ENCODE measurements at places on chromosomes 16 and 17. TPM values are rescaled to one million over a fixed set of nuclear protein-coding genes. Genes with fewer than 3 reads are reported as not detected.

GRCh38 chr17:58127846-58128245 lies 20.3 kb upstream of the OR4D1 start:
- DNase-seq, result no peak

- DNase-seq, result no peak
Measured at GRCh38 chr17:45087504-45087975, 26.4 kb downstream of the NMT1 start.

- DNase-seq, result no peak
Measured at GRCh38 chr17:15175356-15175755, 89.8 kb downstream of the PMP22 start.

DNA sequence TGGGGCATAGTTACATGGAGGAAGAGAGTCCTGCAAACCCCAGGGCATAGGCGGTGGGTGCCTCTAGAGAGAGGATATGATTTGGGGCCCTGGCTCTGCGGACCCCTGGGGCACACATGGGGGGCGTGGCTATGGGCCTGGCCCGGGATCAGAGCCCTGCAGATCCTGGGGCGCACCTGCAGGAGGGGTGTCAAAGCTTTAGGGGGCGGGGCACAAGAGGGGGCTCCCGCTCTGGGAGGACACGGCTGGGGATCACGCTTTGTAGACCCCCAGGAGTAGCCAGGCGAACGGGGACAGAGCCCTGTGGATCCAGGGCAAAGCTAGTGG lies 497 bp downstream of the BCL7C start:
- DNase-seq, result no peak

DNA sequence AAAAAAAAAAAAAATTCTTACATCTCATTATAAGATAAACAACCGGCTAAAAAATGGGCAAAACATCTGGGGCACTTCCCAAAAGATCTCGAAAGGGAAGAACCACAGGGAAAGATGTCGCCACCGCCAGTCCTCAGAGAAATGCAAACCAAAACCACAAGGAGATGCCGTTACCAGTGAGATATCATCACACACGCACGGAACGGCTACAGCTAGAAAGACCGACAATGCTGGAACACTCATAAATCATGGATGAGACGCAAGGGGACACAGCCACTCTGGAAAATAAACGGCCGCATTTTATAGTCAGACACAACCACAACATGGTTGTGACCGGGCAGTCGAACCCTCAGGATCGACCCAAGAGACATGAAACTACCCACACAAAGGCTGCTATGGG lies 24.5 kb downstream of the WDR45B start:
- no peak for DNase-seq

GRCh38 chr17:50322271-50322670 lies 23.7 kb upstream of the XYLT2 start:
- no peak for DNase-seq

DNA sequence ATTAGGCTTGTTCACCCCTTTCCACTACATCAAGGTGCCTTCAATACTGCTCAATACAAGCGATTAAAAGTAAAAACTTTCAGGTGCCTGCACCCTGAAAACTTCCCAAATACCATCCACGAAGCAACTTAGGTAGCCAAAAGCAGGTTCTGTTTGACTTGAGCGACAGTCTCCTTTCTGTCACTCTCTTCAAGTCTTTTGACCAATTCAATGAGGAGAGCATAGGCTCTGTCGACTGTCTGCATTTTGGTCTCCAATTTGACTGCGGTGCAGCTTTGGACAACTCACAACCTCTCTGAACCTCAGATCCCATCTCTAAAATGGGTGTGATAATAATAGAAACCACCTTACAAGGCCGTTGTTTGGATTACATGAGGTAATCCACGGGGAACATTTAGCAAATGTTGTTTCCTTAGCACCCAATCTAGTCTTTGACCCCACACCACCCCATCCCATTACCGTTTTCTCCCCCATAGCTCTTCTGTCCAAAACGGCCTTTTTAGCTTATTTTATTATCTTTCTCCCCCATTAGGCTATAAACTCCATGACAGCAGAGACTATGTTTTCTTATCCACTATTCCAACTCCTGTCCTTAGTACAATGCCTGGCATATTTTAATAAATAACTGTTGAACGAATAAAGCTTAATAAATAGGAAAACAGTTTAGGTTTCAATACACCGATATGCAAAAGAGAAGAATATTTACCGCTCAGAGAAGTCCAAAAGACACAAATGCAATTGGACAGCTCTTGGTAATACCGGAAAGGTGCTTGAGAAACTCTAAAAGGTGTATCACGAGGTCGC lies 999 bp downstream of the MARF1 start:
- DNase-seq, result no peak

DNA sequence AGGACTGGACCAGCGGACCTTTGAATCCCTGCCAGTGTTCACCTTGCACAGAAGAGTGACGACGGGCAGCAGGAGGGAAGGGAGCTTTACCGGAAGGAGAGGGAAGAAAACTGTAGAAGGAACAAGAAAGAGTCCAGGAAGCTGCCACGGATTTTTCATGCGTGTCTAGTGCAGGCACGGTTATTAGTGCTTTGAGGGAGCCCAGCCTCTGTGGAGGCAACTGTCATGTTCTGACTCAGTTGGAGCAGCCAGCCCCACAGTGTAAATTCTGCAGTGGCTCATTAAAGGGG lies 6.5 kb upstream of the HOXB13 start:
- DNase-seq, result no peak

GRCh38 chr16:333406-334094 lies 19.0 kb downstream of the AXIN1 start:
- no peak for DNase-seq

DNA sequence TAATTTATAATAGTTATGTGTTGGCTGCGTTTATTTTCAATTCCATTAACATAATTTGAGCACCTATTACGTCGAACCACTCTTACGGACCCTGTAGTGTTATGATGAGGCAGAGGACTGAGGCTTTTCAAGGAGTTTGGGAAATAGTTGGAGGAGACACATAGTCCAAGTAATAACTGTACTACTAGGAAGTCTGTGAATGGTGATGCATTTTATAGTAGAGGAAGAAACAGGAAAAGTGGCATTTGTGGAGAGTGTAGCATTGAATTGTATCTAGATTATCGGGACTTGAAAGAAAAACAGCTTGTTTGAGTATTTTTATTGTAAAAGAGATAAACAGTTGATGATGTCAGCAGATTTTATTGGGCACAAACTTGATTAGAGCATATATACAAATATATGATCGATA lies 1.7 kb downstream of the NFATC3 start:
- DNase-seq, result no peak

GRCh38 chr16:72987480-72987901 lies 60.4 kb downstream of the ZFHX3 start:
- DNase-seq, result no peak

GRCh38 chr17:42107597-42108576 lies 4.6 kb downstream of the DHX58 start:
- DNase-seq, result no peak

- no peak for DNase-seq
Measured at GRCh38 chr17:57946798-57947358, 8.3 kb downstream of the CUEDC1 start.

GRCh38 chr17:17237026-17237799 lies at the start of gene FLCN:
FLCN (minus strand) TSS chr17:17237168; CDS start chr17:17228137, 9,031 bp downstream.
- DNase-seq, result peak; percentile 96

DNA sequence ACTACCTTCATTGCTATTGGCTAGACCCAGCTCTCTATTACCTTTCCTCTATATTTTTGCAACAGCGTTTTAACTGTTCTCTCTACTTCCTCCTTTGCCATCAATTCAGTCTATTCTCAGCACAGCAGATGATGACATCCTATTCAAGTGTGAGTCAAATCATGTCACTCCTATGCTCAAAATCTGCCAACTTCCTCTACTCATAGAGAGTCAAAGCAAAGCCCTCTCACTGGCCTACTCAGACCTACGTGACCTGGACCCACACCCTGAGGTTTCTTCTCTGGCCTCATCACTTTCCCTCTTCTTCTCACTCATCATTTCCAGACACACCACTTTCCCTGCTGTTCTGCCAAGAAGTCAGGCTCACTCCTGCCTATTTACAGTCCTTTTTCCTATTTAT lies 289.0 kb upstream of the AXIN2 start:
- DNase-seq, result no peak

DNA sequence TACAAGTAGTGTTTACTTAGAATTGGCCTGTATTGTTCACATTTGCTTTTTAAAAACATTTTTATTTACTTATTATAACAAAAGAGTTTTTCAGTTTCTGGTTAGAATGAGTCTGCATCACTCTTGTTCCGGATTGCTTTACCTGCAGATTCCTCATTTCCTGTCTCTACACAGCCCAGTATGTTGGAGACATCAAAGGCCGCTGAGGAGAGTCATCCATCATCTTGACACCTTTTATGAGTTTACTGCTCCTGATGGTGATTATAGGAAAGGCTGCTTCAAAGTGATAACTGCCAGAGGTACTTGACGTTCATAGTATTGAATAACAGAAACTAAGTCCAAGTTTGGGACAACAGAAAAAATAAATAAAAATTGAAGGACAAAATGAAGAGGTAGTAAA lies 490.5 kb upstream of the CA10 start:
- no peak for DNase-seq

DNA sequence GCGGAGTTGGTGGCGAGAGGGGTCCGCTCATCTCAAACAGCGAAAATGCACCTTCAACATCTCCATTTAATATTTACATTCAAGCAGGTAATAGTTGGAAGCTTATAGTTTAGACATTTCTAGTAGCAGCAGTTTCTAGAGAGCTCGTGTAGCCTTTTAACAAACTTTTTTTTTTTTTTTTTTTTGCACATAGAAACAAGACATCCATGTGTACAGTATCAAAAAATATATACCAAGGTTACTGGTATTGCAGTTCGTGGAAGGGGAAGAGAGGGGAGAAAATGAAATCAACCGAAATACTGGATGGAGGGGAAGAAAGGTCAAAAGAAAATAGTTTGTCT lies 6.2 kb downstream of the CBX4 start:
- no peak for DNase-seq

- DNase-seq, result no peak
Measured at GRCh38 chr16:561957-562938, 2.1 kb downstream of the PRR35 start.

DNA sequence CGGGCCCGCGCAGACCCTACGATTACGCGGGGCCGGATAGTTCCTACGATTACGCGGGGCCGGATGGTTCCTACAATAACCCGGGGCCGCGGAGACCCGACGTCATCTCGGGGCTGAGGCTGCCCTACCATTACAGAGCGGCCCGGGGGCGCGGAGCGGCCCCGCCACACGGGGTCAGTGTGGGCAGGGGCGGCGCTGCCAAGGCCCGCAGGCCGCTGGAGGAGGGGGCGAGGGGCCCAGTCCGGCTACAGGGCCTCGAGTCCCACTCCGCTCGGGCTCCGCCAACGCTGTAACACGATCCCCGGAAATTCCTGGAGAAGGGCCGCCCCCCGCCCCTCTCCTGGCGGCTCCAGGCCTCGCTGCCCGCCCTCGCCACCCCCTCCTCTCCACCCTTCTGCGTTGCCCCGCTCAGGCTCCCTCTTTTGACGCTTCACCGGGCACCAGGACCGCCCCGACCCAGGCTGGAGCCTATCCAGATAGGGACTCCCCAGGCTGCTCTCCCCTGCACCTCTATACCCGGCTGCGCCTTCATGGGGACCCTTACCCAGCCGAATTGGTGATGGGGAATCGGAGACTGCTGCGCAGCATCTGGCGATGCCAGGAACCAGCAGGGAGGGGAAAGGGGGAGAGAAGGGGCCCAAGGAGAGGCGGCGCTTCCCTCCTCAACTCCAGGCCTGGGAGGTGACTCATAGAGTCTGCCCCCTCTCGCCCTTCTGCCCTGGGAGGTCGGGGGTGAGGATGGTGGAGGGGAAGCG lies at the start of gene RAB34:
Gene RAB34, minus strand, starts transcription at position 291 of the 755 bp plus-strand sequence. CDS start 602 bp downstream, outside the sequence.
- peak; percentile 85 for DNase-seq

- no peak for DNase-seq
Measured at GRCh38 chr17:2060681-2061440, 6.0 kb downstream of the HIC1 start.

- no peak for DNase-seq
Measured at GRCh38 chr17:16425202-16425601, 9.8 kb downstream of the TRPV2 start.

DNA sequence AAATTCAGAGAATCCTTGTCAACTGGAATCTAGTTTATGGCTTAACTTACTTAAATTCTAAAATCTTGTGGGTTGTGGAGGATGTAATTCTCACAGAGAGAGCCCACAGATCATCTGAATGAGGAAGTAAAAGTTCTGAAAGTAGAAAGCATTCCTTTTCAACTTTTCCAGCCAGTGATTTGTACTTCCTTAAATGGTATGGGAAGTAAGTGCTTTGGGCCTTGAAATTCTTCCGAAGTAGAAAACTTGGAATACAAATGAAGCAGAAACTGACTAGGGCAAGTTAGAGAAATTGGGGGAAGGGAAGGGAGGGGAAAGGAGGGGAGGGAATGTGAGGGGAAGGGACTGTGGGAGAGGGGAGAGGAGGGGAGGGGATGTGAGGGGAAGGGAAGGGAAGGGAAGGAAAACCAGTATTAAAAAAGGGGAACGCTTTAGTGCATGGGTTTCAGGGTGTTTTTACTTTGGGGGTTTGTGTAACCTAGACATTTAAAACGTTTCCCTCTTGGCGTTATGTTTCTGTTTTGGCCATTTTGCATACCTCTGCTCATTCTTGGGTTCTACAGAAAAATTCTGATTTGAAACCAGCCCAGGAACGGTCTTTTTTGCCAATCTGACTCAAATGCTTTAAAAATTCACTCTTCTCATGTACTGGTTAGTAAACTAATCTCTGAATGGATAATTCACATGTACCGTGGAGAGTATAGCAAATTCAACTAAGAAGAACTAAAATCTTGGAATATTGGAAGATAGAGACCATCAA lies 15.5 kb upstream of the SNTB2 start:
- DNase-seq, result no peak

DNA sequence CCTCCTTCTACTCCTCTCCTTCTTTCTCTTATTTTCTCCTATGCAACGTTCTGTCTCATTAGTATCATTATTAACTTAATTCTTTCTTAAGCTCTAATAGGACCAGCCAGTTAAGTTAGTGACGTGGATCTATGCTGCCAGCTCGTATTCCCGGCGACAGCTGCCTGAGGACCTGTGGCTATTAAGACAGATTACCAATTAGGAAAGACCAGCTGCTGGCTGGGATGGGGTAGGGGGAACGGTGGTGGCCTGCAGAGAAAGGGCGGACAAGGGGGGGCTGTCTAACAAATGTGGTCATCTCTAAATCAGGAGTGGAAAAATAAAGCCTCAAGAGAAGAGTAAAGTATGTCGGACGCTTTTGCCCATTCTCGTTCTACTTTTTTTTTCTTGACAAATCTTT lies 770 bp upstream of the MYH3 start:
- DNase-seq, result no peak

The BORCS6 gene
- total RNA-seq, result 10.1 TPM

The CIBAR2 gene
- not detected for total RNA-seq

The ABCC12 gene
- total RNA-seq, result not detected

The CES5A gene
- total RNA-seq, result not detected

The LPCAT2 gene
- total RNA-seq, result 19.7 TPM

The CAPNS2 gene
- total RNA-seq, result 165 TPM

The ATAD5 gene
- 4.0 TPM for total RNA-seq

The CMTM4 gene
- total RNA-seq, result 55.1 TPM

The NATD1 gene
- 11.2 TPM for total RNA-seq

The CES4A gene
- total RNA-seq, result 47.2 TPM

The SPN gene
- 5.1 TPM for total RNA-seq

The RPUSD1 gene
- 27.1 TPM for total RNA-seq

The PRR15L gene
- 26.6 TPM for total RNA-seq

The WIPF2 gene
- 19.0 TPM for total RNA-seq
